ENCODE measurements at places on chromosomes 7 and 10.

GRCh38 chr7:39700932-39701331 is 77.6 kb downstream of the RALA start:
- DNase-seq: no peak

DNA sequence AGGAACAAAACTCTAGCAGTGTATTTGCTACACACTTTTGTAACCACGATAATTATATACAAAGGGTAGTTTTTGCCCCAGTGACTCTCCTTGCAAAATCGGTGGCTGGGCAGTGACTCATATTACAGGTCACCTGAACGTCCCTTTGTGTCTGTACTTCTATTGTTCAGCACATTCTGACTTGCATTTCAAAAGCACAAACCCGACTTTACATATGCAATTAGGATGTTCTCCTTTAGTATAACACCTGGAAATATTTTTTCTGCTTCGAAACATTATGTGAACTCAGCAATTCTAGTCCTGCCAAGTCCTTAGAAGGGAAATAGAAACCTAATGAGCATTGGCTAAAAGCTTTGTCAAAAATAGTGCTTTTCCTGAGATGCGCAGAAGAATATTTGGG is 6.0 kb downstream of the PRR15 start:
- no peak for DNase-seq

- DNase-seq: no peak
These were observed 571.8 kb downstream of the CCSER2 start for GRCh38 chr10:84900141-84900540.

- peak; percentile 23 for DNase-seq
These were observed 95.8 kb downstream of the HIP1 start for GRCh38 chr7:75642810-75643486.

GRCh38 chr7:121401896-121402295 is 5.8 kb upstream of the FAM3C start:
- DNase-seq: no peak

- DNase-seq: no peak
These were observed 42.2 kb upstream of the PDGFA start for GRCh38 chr7:561631-562373.

DNA sequence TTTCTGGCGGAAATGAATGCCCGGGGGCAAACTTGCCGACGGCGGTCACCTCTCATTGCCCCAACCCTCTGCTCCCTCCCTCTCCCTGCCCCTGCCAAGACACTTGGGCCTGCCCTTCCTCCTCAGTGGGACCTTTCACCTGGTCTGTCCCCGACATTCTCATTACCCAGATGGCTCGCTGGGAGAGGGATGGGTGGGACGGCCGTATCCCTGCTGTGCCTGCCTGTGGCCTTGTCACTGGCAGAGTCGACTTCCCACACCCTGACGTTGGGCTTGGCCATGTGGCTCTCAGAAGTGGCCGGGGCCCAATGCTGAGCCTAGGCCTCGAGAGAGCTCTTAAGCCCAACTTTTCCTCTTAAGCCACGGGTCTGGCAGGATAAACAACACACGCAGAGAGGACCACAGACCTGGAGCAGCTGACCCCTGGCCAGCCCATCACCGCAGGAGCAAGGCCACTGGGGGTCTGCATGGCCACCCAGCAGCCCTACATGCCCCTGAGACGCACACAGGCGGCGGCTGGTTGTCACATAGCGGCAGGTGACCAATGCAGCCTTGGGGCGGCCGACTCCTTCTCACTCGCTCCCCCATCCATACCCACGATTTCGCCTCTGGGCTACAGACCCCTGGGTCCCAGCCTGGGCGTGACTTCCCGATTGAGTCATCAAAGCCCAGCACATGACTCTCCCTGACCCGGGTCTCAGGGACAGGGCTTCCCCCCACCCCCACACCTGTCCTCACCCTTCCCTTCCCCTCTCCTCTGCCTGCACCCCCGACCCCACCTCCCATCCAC is 40.1 kb downstream of the SLC29A4 start:
- DNase-seq: no peak

- DNase-seq: no peak
These were observed 134.7 kb downstream of the POLR1F start for GRCh38 chr7:19574131-19574530.

- DNase-seq: no peak
These were observed 116.6 kb downstream of the RAB18 start for GRCh38 chr10:27620430-27621397.

- DNase-seq: no peak
These were observed 44.9 kb upstream of the SVOPL start for GRCh38 chr7:138746073-138746472.

GRCh38 chr10:101189461-101190401 is 39.5 kb downstream of the LBX1 start:
- DNase-seq: no peak

DNA sequence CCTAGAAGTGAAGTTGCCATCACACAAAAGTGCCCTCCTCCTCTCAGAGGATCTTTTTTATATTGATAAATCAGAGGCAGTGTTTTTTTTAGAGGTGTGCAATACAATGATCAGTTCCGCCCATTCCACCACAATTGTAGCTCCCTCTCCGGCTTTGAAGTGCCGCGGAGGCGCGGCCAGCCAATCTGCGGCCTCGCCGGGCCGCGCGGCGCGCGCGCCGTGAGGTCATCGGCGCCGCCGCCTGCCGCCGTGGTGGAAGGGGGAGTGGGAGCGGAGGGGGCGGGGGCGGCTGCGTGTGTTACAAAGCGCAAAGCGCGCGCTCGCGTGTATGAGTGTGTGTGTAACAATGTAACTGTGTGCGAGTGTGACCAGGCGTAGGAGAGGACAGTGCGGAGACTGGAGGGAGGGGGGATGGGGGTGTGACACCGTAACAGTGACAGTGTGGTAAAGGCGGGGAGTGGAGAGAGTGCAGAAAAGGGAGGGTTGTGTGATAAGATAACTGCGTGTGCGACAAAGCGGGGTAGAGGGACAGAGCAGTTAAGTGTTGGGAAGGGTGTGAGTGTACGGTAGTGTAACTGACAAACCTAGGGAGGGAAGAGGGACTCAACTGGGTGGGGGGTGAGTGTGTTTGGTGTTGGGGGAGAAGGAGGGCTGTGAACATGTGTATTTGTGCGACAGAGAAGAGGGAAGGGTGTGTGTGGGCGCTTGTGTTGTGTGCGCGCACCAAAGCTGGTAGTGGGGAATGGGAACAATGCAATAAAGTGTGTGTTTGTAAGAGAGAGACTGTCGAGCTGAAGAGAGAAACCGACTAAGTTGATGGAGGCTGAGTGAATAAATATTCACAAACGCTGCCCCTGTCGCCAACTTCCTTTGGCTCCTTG is at the start of gene SP8:
SP8 (minus strand) TSS at position 108 of the 881 bp plus-strand sequence; CDS start at position 20, 88 bp downstream.
- no peak for DNase-seq

DNA sequence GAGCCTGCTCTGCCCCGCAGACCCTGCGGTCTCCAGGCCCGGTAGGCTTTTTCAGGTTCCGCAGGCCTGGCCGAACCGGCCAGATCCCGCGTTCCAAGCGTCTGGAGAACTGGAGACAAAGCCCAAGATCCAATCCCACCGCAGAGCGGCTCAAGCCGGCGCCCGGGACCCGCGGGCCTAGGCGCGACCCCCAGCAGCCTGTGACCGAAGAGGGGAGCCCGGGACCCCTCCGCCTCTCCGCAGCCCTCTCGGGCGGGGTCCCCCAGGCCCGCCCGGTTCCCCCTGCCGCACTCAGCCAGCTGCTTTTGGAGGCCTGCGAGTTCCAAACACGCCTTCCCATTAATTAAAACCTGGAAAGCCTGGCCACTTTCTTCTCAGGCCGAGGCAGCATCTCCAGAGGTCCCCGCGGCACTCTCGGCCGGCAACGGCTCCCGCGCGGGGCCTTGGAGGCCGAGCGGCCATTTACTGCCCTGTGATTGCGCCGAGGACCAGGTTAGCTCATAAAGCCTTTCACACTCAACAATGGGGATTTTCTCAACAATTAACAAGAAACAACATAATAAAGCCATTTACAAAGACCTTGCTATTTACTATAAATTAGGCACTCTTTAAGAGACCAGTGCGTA is 16.7 kb downstream of the SKIDA1 start:
- DNase-seq: no peak

GRCh38 chr10:51624013-51624412 is 75.4 kb downstream of the CSTF2T start:
- DNase-seq: no peak

- no peak for DNase-seq
These were observed 291.2 kb upstream of the FZD1 start for GRCh38 chr7:90972906-90973550.

DNA sequence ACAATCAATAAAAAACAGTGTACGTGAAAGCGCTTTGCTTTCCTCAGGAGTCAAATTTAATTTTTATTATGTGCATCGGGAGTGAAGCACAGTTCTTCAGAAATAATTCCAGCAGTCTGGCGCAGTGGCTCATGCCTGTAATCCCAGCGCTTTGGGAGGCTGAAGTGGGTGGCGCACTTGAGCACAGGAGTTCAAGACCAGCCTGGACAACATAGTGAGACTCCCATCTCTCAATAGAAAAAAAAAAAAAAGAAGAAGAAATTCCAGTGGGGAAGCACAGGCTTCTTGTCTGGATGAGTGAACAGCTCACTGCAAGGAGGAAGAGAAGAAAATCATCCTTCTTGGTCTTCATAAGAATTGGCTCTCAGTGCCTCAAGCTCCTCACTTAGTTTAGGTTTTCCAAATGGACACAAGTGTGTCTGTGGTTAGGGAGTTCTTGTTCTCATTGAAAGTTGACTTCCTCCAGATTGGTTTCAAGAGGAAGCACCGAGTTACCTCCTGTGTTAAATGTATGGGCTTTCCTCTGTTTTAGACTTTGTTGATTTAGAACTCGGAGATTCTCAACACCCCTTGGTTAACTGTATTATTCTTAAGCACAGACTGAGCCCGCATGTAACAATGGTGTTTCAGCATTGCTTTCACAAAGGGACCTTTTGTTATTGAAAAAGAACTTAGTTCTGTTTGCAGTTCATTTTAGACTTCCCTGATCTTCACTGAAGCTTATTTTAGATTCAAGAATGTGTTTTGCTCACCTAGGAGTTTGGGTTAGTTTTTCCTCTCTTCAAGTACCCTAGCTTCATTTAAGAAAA is 28.0 kb downstream of the LMTK2 start:
- DNase-seq: no peak

- no peak for DNase-seq
These were observed 61.6 kb upstream of the MRLN start for GRCh38 chr10:59814878-59815277.

- DNase-seq: no peak
These were observed 1074.2 kb upstream of the C7orf33 start for GRCh38 chr7:147516391-147516790.

DNA sequence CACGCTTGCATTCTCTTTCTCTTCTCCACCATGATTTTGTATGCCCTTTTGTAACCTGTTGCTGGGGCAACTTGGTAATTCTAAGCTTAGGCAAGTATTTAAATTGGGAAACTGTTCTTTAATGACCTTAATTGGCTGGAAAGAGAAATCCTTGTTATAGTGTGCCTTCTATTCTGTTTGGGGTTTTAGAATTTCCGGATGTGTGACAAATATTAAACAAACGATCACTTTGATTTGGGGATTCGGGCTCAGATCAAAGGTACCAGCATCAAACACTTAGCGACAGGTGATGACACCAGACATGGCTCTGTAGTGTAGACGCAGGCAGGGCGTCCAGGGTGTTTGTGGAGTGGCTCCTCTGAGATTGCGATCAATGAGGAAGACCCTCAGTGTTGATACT is 55.0 kb downstream of the RAB11FIP2 start:
- DNase-seq: no peak

- DNase-seq: no peak
These were observed 210.8 kb downstream of the ADARB2 start for GRCh38 chr10:1526436-1527055.

- no peak for DNase-seq
These were observed 173.5 kb downstream of the CUX1 start for GRCh38 chr7:101990811-101991418.

DNA sequence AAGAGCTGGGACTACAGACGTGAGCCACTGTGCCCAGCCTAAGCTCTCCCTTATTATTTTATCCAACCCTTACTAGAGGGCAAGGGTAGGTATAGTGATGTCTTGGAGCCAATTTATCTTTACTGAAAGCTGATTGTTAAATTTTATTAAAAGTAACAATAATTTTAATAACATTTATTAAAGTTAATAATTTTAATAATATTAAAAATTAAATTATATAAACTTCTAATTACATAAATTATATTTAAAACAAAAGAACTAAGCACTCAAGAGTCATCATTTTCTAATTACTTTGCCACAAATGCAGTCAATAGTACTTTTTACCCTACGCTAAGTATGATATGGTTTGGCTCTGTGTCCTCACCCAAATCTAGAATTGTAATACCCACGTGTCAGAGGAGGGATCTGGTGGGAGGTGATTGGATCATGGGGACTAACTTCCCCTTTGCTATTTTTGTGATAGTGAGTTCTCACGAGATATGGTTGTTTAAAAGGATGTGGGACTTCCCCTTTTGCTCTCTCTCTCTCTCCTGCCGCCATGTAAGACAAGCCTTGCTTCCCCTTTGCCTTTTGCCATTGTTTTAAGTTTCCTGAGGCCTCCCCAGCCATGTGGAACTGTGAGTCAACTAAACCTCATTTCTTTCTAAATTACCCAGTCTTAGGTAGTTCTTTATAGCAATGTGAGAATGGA is 58.4 kb upstream of the ETV1 start:
- no peak for DNase-seq

DNA sequence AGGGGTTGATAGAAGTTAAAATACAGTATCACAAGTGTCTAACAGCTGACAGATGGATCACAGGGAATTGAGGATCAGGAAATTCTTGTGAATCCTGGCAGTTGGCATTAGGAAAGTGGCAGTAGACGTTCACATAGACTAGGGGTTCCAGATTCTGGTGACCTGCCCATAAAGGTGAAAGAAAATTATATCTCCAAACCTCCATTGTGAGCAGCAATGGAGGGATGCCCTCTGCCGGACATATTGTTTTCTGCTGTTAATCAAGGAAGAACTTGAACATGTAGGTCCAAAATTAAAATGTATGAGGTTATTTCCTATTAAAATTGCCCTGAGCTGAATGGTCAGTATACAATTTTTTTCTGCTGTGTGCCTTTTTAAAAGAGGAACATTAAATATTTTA is 5.1 kb downstream of the NME8 start:
- no peak for DNase-seq

GRCh38 chr10:58701405-58702135 is 188.9 kb downstream of the BICC1 start:
- DNase-seq: no peak

- no peak for DNase-seq
These were observed 310.2 kb downstream of the AUTS2 start for GRCh38 chr7:69908454-69908853.

Measured in activated T-helper 1 cell treated with anti-CD3 and anti-CD28 coated beads, Interleukin-2, amount 50 U/mL, for 16 hours (primary cell).